ENCODE measurements at places on chromosomes 2 and 18. TPM values are rescaled to one million over a fixed set of nuclear protein-coding genes. Genes with fewer than 3 reads are reported as not detected.

MAPK4 gene
- 0.74 TPM for total RNA-seq

POU3F3 gene
- not detected for total RNA-seq

CPO gene
- total RNA-seq = 0.39 TPM

SLC39A10 gene
- 7.7 TPM for total RNA-seq

TMEM169 gene
- not detected for total RNA-seq

SLC19A3 gene
- 0.11 TPM for total RNA-seq

RGPD4 gene
- total RNA-seq = not detected
